Suprapubic skin (tissue), 4 donors: ENCODE measurements at places on chromosomes 2 and 18.

DNA sequence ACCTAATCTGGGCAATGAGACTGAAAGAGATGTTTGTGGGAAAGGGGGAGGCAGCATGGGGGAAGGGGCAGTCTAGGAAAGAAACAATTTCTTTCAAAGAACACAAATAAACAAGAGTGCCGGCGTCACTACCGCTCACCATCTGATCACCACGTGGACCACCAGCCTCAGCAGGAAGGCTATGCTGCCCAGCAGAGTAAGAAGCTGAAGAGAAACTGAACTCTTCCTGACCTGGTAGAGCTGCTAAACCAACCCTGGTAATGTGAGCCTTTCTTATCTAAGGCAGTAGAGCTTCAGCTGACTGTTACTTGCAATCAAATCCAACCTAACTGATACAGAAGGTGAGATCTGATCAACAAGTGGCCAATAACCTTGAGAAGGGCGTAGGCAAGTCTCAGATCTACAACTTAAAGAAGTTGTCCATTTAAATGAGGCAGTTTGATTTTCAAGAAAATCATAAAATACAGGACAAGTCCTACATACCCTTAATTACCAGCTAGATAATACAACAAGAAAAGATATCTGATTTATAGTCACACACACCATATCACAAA, 44.2 kb upstream of the SPTBN1 start:
- no peaks in the 10 kb centered on the region for H3K27me3 ChIP-seq
- H3K27ac ChIP-seq, result no peak overlapping the region
- no peak for DNase-seq
- H3K4me3 ChIP-seq, result no peak overlapping the region

- peaks cover 3% of the 10 kb centered on the region for H3K4me1 ChIP-seq
- H3K27ac ChIP-seq, result no peak overlapping the region
- H3K27me3 ChIP-seq, result no peaks in the 10 kb centered on the region
- H3K36me3 ChIP-seq, result no peaks in the 10 kb centered on the region
Measured at GRCh38 chr2:226066391-226066790, 666.9 kb downstream of the NYAP2 start.

DNA sequence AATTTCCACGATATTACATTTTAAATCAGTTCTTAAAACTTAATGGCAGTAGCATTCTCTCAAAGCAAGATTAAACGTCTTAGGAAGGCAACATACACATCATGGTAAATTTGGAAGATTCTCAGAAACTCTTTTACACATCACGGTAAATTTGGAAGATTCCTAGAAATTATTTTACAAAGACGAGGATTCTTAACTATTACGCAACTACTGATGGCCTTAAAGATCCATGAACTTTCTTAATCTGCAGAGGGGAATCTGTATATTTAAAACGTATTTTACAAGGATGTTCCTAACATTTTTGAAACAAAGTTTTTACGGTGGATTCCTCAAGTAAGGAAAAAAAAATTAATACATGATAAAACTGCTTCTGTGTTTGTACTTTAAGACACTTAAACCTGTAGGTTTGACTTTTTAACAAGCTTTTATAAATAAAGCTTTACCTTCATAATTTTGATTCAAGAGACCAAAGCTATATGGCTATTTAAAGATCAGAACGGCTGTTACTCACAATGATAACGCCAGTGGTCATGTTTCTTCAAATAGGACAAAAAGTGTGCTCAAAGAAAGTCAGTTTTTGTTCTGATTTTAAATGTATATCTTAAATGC, 1.7 kb downstream of the ATF2 start:
- H3K27ac ChIP-seq, result no peak overlapping the region
- peak overlapping the region; percentile 86 for H3K4me3 ChIP-seq
- H3K4me1 ChIP-seq, result peaks cover 14% of the 10 kb centered on the region
- no peaks in the 10 kb centered on the region for H3K36me3 ChIP-seq

- H3K4me3 ChIP-seq, result peak overlapping the region; percentile 14
- H3K27ac ChIP-seq, result peak overlapping the region; percentile 85
- DNase-seq, result no peak
- no peaks in the 10 kb centered on the region for H3K36me3 ChIP-seq
- H3K27me3 ChIP-seq, result no peaks in the 10 kb centered on the region
Measured at GRCh38 chr2:188983427-188984064, 9.4 kb downstream of the COL3A1 start.

GRCh38 chr2:230589025-230589424, 123.6 kb upstream of the CAB39 start:
- no peak overlapping the region for H3K27ac ChIP-seq
- no peaks in the 10 kb centered on the region for H3K36me3 ChIP-seq
- H3K4me3 ChIP-seq, result no peak overlapping the region
- H3K4me1 ChIP-seq, result no peaks in the 10 kb centered on the region

- H3K36me3 ChIP-seq, result no peaks in the 10 kb centered on the region
- H3K4me3 ChIP-seq, result peak overlapping the region; percentile 14
- H3K27me3 ChIP-seq, result no peaks in the 10 kb centered on the region
- DNase-seq, result no peak
- H3K4me1 ChIP-seq, result no peaks in the 10 kb centered on the region
Measured at GRCh38 chr2:113390124-113390849, 47.2 kb upstream of the ZNG1B start.

DNA sequence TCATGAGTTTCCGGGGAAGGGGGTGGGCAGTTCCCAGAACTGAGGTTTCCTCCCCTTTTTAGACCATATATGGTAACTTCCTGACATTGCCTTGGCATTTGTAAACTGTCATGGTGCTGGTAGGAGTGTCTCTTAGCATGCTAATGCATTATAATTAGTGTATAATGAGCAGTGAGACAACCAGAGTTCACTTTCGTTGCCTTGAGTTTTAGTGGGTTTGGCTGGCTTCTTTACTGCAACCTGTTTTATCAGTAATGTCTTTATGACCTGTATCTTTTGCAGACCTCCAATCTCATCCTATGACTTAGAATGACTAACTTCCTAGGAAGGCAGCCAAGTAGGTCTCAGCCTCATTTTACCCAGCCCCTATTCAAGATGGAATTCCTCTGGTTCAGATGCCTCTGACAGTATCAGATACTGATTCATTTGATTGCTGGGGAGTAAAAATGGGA, 447.3 kb downstream of the XIRP2 start:
- DNase-seq, result no peak
- H3K4me3 ChIP-seq, result no peak overlapping the region
- H3K4me1 ChIP-seq, result no peaks in the 10 kb centered on the region
- no peaks in the 10 kb centered on the region for H3K36me3 ChIP-seq

- H3K27me3 ChIP-seq, result no peaks in the 10 kb centered on the region
- H3K27ac ChIP-seq, result no peak overlapping the region
- no peak for DNase-seq
- H3K36me3 ChIP-seq, result no peaks in the 10 kb centered on the region
Measured at GRCh38 chr18:25463726-25464125, 111.8 kb upstream of the ZNF521 start.

- peak; percentile 58 for DNase-seq
- H3K4me3 ChIP-seq, result no peak overlapping the region
- H3K36me3 ChIP-seq, result no peaks in the 10 kb centered on the region
- H3K27ac ChIP-seq, result no peak overlapping the region
- no peaks in the 10 kb centered on the region for H3K27me3 ChIP-seq
- H3K4me1 ChIP-seq, result peaks cover 31% of the 10 kb centered on the region
Measured at GRCh38 chr2:43057026-43057741, 169.2 kb downstream of the ZFP36L2 start.

GRCh38 chr2:25340181-25340921, 1.4 kb downstream of the DNMT3A start:
- peaks cover 45% of the 10 kb centered on the region for H3K4me1 ChIP-seq
- H3K27ac ChIP-seq, result peak overlapping the region; percentile 56
- H3K27me3 ChIP-seq, result no peaks in the 10 kb centered on the region
- peak overlapping the region; percentile 80 for H3K4me3 ChIP-seq
- DNase-seq, result no peak

GRCh38 chr2:198441901-198442300, 637.5 kb downstream of the PLCL1 start:
- H3K36me3 ChIP-seq, result no peaks in the 10 kb centered on the region
- H3K27ac ChIP-seq, result no peak overlapping the region
- H3K27me3 ChIP-seq, result no peaks in the 10 kb centered on the region
- no peak for DNase-seq

DNA sequence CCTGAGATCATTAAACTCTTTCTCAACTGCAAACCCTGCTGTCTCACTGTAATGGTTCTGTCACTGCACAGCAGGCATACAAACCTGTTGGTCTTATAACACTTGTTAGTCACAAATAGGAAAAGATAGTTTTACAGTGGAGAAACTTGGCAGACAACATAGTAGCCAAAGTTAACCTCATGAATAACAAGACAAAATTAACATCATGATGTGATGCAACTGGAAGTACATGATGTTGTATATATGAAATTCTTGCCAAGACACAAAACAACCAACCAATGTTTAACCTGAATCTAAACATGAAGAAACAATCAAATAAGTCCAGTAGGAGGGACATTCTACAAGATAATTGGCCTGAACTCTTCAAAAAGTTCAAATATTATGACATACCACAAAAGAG, 189.3 kb downstream of the RNF152 start:
- H3K4me1 ChIP-seq, result no peaks in the 10 kb centered on the region
- DNase-seq, result no peak
- H3K4me3 ChIP-seq, result no peak overlapping the region
- H3K27me3 ChIP-seq, result no peaks in the 10 kb centered on the region
- no peaks in the 10 kb centered on the region for H3K36me3 ChIP-seq

DNA sequence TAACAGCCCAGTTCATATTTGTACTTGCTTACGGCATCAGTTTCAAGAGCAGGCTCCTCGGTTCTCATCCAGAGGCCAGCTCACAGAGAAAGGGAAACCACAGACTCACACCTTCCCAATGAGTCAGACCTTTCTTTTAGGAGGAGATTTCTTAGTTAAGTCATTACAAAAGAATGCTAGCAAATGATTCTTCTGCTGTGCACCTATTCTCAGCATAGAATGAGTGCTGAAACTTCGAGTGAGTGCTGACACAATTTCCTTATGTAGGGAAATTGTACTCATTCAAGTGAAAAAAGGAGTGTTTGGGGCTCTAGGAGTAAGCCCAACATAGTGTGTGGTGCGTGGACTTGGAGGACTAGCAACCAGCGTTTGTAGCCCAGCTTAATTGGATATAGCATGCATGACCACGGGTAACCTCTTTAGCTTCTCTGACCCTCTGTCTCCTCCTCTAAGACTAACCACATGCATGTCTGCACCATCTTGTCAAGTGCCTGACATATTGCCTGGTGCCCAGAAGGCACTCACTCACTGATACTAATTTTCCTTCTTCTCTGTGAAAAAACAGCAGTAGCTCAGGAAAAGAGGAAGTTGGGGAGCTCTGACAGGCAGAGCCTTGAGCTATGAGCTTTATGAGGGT, 87.0 kb downstream of the ALPK2 start:
- no peaks in the 10 kb centered on the region for H3K27me3 ChIP-seq
- H3K27ac ChIP-seq, result no peak overlapping the region
- H3K4me3 ChIP-seq, result no peak overlapping the region
- DNase-seq, result no peak
- no peaks in the 10 kb centered on the region for H3K36me3 ChIP-seq
- peaks cover 5% of the 10 kb centered on the region for H3K4me1 ChIP-seq

DNA sequence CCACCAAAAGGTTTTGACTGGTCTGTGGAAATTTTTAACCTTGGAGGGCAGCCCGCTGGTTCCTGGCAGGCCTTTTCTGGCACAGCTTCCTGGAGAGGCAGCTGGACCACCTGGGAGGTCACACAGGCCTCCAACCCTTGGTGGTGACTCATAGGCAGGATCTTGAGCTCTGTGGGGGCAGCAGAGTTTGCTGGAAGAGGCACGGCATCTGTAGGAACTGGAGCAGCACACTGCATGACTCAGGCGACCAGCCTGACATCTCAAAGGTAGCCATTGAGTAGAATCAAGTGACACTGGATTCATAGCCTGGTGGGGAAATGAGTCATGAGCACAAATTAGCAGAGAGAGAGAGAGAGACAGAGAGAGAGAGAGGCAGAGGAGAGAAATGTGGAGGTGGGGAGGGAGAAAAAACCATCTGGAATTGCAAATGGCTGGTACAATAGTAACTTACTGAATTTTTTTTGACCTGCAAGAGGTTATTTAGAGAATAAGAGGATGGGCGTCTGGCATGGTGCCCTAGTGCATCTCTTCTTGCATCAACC, 57.4 kb downstream of the TRPM8 start:
- H3K27me3 ChIP-seq, result no peaks in the 10 kb centered on the region
- H3K36me3 ChIP-seq, result no peaks in the 10 kb centered on the region
- no peak for DNase-seq
- H3K4me3 ChIP-seq, result no peak overlapping the region

- no peak overlapping the region for H3K4me3 ChIP-seq
- no peak overlapping the region for H3K27ac ChIP-seq
- peaks cover 19% of the 10 kb centered on the region for H3K36me3 ChIP-seq
- no peaks in the 10 kb centered on the region for H3K4me1 ChIP-seq
Measured at GRCh38 chr2:156517419-156517818, 81.2 kb downstream of the GPD2 start.

- H3K4me3 ChIP-seq, result no peak overlapping the region
- no peak for DNase-seq
- no peak overlapping the region for H3K27ac ChIP-seq
Measured at GRCh38 chr2:144596073-144596871, 76.4 kb upstream of the ZEB2 start.

DNA sequence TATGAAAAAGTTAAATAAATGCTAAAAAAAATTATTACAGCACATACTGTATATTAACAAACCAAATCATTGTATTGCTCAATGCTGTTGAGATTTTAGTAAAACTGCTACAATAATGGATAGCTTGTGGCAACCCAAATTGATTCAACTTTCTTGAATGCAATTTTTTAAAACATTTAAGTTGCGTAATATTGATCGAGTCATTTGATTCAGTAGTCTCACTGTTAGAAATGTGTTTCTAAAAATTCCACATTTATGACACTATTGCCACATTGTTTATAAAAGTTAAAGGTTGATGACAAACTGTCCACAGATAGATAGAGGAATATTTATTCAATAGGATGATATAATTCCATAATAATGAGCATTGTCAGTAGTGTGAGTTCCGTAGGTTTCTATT, 640.7 kb upstream of the CRIM1 start:
- no peaks in the 10 kb centered on the region for H3K4me1 ChIP-seq
- no peaks in the 10 kb centered on the region for H3K27me3 ChIP-seq
- no peaks in the 10 kb centered on the region for H3K36me3 ChIP-seq
- no peak for DNase-seq
- H3K4me3 ChIP-seq, result no peak overlapping the region

DNA sequence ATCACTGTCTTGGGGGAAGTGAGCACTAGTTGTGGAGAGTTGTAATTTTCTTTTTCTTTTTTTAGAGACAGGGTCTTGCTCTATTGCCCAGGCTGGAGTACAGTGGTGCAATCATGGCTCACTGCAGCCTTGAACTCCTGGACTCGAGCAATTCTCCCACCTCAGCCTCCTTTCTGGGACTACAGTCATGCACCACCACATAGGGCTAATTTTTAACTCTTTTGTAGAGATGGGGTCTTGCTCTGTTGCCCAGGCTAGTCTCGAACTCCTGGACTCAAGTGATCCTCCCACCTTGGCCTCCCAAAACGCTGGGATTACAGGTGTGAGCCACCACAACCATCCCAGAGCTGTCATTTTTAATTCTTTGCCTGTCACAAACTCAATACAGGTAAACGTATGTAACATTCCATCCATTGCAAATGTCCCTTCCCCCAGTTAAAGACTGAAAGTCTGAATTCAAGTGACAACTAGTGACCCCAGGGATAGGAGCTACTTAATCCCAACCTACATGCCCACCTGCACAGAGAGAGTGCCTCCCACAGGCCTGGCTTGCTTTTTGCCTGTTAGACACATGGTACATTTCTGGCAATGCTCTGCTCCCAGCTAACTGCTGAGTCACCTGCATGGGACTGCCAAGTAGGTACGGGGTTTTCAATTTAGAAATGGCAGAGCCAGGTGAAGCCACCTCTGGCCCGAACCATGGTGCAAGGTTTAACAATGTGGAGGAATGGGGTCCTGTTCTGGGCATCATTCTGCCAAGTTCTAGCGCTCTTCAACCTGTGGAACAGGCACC, 60.6 kb downstream of the CYB5A start:
- no peak overlapping the region for H3K4me3 ChIP-seq
- no peak for DNase-seq
- no peaks in the 10 kb centered on the region for H3K27me3 ChIP-seq
- H3K36me3 ChIP-seq, result no peaks in the 10 kb centered on the region
- peaks cover 31% of the 10 kb centered on the region for H3K4me1 ChIP-seq
- no peak overlapping the region for H3K27ac ChIP-seq
